ENCODE measurements at places on chromosomes 1 and 21.

GRCh38 chr21:41612674-41613532 is 104.9 kb upstream of the TMPRSS2 start:
- peak; percentile 24 for DNase-seq

DNA sequence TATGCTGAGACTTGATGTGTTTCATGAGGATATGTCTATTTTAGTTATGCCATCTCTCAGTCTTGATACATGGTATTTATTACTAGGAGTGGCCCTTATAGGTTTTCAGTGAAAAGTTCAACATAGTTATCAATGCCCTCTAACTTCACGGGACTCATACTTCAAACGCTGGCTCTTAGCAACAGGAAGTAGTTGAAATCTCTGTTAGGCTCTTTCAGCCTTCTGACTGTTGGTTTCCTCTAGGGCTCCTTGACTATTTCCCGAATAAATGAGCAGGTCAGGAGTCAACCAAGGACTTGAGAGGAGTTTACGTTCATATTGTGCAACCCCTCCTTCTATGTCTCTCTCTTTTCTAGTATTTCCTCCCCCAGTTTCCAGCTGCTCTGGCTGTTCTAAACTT is 141.8 kb downstream of the RGS7 start:
- DNase-seq = no peak

DNA sequence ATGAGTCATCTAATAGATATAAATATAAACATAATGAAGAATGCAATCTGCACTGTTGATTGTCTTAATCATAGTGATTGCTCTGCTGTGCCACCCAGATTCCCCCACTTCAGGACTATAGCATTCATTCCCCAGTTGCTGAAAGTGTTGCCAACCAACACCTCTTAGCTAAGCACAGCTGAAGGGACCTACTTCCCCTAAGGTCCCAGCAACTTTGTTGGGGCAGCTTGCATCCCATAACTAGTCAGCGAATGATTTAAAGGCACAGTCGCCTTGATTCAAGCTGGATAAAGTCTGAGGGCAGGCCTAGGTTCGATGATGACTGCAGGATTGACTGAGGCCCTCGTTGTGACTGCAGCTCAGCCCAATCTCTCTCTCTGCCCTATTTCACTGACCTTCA is 14.3 kb upstream of the RGS1 start:
- no peak for DNase-seq

DNA sequence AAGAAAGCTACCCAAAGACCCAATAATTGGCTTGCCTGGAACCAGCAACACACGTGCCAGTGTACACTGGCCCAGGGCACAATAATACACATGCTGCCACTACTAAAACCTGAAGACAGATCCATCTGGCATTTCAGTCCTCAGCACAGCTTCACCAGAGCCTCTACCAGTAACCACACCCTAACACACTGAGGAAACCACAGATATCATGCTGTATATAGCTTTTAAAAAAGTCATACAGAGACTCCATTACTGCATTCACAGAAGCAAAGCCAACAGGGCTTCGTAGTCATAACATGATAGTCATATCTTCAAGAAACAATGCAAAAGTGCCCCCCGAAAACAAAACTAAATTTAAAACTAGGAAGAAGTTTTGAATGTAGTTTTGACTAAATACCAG is 40.6 kb upstream of the NEGR1 start:
- DNase-seq = no peak

- DNase-seq = peak; percentile 74
These were observed 23.6 kb upstream of the PKP1 start for GRCh38 chr1:201259476-201260235.

- DNase-seq = no peak
These were observed 71.2 kb downstream of the PSMG1 start for GRCh38 chr21:39111931-39112550.

- DNase-seq = no peak
These were observed 46.0 kb upstream of the IL12RB2 start for GRCh38 chr1:67261680-67262079.

- DNase-seq = no peak
These were observed 96.9 kb downstream of the ATP6V1G3 start for GRCh38 chr1:198443365-198444233.

GRCh38 chr1:185804206-185804605 is 70.0 kb downstream of the HMCN1 start:
- DNase-seq = no peak

DNA sequence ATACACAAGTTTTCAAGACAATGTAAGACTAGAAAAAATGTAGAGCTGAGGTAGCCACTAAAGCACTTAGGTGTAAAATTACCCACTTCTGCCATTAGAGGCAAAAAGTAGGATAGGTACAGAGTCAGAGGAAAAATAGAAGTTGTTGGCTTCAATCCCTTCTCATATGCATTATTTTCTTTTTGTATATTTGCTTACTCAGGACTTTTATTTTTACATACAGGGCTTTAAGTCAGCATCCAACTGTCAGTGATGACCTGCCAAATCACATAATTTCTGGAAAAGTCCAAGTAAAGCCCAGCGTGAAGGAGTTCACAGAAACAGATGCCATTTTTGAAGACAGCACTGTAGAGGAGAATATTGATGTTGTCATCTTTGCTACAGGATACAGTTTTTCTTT is 211.0 kb upstream of the POGK start:
- DNase-seq = no peak

DNA sequence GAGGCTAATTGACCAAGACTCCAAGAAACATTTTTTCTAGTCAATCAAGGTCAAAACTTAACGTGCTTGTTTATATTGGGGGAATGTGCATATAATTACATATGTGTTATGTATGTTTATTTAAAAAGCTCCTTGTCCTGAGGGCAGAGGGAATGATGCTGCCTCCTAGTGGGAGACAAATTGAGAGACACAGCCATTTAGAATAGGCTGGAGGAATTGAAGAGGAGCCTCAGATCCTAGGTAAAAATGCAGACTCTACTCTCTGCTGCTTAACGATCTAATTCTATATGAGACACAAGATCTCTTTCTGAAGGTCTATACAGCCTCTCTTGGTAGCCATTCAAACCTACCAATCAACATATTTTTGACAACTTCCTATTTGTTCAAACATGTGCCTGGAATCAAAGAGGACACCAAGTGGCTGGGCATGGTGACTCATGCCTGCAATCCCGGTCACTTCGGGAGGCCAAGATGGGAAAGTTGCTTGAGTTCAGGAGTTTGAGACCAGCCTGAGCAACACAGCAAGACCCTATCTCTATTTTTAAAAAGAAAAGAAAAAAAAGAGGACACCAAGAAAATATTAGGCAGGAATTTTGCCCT is 136.6 kb upstream of the ZNF648 start:
- DNase-seq = no peak

GRCh38 chr1:98210064-98210463 is 289.2 kb upstream of the DPYD start:
- no peak for DNase-seq

GRCh38 chr1:160961419-160961818 is 6.8 kb upstream of the ITLN2 start:
- no peak for DNase-seq

DNA sequence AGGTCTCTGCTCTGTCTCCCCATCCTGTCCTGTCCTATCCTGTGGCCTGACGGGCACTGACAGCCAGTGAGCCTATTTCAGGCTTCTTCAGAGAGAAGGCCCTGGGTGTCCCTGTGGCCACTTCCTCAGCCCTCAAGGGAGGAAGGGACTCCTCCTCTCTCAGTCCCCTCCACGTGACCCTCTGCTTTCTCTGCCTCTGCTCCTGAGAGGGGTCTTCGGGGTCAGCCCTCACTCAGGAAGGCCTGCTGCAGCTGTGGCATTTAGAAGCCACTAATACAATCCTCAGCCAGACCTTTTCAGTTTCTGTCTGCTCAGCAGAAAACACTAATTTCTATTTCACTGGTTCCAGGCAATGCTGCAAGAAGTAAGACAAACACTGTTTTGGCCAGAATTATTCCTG is 43.6 kb upstream of the ETV3 start:
- DNase-seq = no peak

DNA sequence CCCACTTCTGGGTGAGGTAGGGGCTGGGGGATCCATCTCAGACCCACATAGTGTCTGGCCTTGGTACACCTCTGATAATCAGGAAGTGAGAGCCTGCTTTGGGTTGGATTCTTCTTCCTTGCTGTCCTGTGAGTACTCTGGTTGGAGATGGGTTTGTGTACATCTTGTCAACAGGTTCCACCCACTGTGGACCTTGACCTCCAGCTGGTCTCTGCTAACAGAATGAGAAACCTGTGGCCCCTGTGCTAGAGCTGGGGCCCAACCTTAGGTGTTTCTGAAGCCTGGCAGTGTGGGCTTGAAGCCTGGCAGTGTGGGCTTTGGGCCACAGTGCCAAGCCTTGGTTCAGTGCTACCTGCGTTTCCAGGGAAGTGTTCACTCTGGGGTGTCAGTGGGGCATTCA is 2.6 kb downstream of the ZBTB48 start:
- no peak for DNase-seq

DNA sequence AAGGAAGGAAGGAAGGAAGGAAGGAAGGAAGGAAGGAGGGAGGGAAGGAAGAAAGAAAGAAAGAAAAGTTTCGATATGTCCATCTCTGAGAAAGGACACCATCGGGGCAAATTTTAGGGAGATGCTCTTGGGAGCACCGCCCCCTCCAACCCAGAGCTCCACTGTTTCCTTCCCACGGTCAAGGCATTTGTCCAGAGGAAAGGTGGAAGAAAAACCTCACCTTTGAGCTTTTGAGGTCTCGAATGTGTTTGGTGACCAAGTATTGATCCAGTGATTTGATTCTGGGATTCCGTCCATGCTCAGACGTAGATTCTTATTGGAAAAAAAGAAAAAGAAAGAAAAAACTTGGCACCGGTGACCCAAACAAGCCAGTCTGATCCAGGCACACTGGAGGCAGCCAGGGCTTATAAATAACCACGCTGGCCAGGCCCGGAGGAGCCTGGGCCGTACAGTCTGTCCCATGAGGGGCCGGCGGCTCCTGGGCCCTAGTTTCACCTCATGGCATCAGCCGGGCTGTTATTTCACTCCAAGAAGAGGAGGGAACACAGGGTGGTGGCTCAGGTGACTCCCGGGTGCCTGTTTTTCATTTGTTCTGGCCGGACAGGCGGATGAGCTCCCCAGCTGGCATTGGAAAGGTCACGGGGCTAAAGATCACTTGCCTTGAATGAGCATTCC is 36.1 kb upstream of the SLC25A33 start:
- DNase-seq = no peak

DNA sequence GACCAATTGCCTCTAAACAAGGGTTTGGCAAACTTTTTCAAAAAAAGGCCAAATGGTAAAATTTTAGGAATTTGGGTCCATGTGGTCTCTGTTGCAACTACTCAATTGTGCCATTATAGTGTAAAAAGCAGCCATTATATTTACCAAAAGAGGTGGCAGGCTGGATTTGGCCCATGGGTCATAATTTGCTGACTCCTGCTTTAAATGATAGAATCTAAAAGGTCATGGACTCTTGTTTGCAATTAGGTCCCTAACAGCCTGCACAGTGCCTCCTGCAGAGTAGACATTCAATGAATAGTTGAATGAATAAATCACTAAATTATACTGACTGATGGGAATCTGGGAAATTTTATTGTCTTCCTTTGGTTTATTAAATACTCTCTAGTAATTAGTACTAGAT is 6.2 kb downstream of the BECN2 start:
- DNase-seq = no peak

DNA sequence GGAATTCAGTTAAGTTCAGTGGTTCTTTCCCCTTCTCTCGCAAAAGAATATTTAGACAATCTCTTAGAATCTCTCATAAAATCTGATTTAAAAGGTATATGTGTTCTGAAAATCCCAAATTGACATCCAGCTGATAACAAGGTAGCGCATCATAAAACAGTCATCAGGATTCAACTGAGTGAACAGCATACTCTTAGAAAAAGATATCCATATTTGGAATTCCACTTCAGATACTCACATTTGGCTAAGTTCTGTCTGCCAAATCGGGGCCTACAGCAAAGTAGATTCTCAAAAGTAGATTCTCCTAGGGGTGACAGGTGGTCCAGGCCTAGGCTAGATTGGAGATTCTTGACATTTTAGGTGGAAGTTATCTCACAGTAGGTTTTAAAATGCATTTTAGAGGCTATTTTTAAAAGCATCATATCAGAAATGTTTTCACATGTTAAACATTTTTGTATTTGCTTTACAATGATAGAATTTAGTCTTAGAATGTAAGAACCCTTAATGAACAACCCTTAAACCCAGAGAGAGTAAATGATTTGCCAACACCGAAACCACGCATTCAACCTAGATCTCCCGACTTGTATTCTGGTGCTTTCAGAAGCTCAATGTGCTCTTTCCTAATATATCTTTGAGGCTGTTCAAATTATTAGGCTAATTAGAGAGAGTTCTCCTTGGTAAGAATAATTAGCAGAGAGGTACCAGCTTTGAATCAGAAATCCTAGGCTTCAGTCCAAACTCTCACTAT is 318.9 kb downstream of the LMO4 start:
- no peak for DNase-seq

DNA sequence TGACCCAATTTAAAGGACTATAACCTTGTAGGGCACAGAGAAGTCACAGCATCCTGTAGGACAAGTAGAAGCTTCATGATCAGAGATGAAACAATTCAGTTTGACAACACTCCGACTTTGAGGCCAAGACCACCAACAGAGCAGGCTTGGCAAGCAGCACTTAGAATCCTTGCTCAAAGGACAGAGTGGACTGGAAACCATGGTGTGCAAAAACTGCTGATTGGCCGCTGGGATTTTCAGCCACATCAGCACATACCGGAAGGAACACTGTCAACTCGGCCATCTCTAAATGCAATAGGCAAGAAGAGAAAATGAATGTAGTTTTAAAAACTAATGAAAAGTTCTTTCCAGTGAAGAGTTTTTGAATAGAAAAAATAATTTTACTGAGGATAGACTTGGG is 92.0 kb upstream of the PRMT6 start:
- no peak for DNase-seq

DNA sequence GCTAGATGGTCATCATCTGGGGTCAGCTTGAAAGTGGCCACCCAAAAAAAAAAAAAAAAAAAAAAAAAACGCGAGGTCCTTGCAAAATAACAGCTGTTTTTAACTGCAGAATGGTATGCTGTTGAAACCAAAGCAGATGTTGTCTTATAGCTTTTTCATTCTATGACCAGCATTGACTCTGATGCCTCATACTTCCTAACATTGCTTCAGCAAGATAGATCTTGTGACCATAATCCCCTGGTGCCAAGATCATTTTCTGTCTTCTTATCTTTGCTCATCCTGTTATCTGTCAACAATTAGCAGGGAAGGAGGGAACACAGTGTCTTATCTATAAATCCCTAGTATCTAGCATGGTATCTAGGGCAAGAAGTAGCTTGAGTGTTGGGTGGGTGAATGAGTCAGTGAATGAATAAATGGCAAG is 181.5 kb downstream of the PLPP3 start:
- DNase-seq = no peak
